Calu3 (cell line): ENCODE measurements at places on chromosomes 1 and 21.

- peak; percentile 42 for DNase-seq
Measured at GRCh38 chr1:18100491-18101063, 7.0 kb upstream of the IGSF21 start.

- DNase-seq, result no peak
Measured at GRCh38 chr1:21077085-21077484, 99.6 kb downstream of the EIF4G3 start.

DNA sequence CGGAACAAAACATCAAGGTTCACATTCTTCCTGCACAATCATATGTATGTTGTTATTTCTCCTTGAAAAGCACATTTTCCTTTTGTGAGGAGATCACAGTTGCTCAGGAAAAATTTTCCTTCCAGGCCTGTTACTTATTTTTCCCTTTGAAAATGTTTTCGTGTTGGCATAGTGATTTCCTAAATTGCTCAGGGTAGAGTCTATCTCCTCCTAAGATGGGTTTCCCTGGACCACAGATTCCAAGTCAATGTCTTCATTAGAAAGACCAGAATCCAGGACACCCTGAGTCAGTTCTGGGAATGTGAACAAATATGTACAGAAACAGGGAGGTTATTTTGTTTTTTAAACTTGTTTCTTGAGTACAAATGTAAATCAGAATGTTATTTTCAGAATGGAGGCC lies 94.3 kb upstream of the C1orf105 start:
- DNase-seq, result no peak

DNA sequence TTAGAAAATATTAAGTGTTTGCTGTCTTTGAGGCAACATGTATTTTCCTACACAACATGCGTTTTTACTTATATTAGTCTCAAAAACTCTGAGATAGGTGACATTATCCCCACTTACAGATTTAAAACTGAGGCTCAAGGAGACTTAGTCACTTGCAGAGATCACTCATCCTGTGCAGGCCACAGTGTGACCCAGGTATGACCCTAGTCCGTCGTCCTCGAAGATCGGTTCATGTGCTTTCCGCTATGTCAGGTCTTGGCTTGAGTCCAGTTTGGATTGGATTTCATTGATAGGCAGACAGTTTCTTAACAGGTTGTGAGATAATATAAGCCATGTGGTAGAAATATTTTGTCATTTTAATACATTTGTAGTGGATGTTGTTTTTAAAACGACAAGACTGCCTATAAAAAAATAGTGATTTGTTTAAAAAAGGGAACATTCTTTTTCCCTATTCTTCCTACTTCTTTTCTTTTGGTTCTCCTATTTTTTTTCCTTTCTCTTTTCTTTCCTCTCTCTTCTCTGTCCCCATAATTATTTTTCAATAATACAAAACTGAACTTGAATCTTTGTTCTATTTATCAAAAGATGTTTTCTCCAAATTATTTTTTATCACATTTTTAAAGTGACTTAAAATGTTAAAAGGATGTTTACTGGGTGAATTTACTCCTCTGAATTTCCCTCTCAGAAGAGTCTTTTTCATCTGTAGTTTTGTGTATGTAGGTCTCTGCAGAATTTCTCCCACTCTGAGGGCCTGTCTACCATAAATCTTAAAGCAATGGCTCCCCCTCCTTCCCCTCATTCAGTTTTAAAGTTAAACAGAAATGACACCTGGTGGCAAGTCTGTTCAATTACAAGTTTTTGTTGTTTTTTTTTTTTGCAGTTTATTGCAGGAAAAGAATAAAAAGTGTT lies 81.8 kb downstream of the PHTF1 start:
- DNase-seq, result peak; percentile 52

DNA sequence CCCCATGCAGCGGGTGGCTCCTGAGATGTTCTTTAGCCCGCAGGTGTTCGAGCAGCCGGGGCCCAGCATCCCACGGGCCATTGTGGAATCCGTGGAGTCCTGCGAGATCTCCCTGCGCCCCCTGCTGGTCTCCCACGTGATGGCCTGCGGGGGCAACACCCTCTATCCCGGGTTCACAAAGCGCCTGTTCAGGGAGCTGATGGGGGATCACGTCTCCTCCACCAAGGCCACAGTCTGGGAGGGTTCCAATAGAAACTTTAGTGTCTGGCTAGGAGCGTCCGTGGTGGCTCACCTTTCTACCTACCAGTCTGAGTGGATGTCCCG lies 71.0 kb downstream of the ACTL8 start:
- peak; percentile 52 for DNase-seq

DNA sequence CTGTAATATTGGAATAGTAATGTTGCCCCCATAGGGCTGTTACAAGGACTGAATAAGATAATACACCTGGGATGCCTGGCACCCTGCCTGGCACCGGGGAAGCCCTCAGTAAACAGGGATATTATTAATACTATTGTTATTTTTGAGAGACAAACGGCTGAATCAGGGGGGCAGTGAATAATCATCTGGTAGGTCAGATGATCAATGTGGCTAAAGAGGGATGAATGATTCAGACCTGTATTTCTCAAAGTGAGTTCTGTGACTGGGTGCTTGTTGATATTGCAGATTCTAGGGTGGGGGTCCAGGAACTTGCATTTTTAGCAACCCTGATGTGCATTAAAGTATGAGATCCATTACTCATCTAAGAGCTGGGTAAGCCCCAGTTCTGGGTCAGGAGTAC lies 46.2 kb upstream of the BCL10 start:
- DNase-seq, result no peak

GRCh38 chr1:233343262-233343661 lies 15.7 kb downstream of the MAP3K21 start:
- peak; percentile 64 for DNase-seq

DNA sequence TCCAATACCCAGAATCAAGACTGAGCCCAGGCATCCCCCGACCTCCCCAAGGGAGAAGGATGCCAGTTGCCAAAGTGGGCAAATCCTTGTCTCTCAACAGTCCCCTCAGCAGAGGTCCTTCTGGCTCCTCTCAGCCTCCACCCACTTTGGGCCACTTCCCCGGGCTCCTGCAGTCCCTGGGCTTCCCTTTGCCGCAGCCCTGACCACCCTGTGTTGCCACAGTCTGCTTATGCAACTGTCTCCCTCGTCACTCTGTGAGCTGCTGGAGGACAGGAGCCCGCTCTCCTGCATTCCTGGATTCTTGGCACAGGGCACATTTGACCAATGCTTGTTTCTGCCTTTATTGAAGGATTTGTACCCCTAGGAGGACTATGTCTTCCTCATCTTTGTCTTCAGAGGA lies 2.9 kb upstream of the LRP8 start:
- DNase-seq, result no peak

- no peak for DNase-seq
Measured at GRCh38 chr1:212771341-212771740, 20.2 kb downstream of the NSL1 start.

- DNase-seq, result no peak
Measured at GRCh38 chr21:34343838-34344381, 19.9 kb upstream of the KCNE2 start.

- no peak for DNase-seq
Measured at GRCh38 chr1:8118031-8118451, 91.9 kb upstream of the ERRFI1 start.

- no peak for DNase-seq
Measured at GRCh38 chr1:83098791-83099190, 900.1 kb downstream of the TTLL7 start.

GRCh38 chr1:58487002-58487401 lies 59.5 kb downstream of the OMA1 start:
- no peak for DNase-seq
